ENCODE measurements at places on chromosomes 6 and 20. TPM values are rescaled to one million over a fixed set of nuclear protein-coding genes. Genes with fewer than 3 reads are reported as not detected.

MMP24 gene
- total RNA-seq: 1.3 TPM

PLCB4 gene
- 34.1 TPM for total RNA-seq

NKX2-4 gene
- not detected for total RNA-seq

SIRPD gene
- not detected for total RNA-seq

ATP9A gene
- 70.9 TPM for total RNA-seq

RBL1 gene
- total RNA-seq: 8.3 TPM

IMPG1 gene
- total RNA-seq: not detected

SLC22A16 gene
- not detected for total RNA-seq

TNF gene
- total RNA-seq: not detected

- DNase-seq: no peak
These were observed 447.4 kb upstream of the NRSN1 start for GRCh38 chr6:23678626-23679025.

GRCh38 chr6:15263780-15264374 is 18.0 kb downstream of the JARID2 start:
- no peak for DNase-seq

DNA sequence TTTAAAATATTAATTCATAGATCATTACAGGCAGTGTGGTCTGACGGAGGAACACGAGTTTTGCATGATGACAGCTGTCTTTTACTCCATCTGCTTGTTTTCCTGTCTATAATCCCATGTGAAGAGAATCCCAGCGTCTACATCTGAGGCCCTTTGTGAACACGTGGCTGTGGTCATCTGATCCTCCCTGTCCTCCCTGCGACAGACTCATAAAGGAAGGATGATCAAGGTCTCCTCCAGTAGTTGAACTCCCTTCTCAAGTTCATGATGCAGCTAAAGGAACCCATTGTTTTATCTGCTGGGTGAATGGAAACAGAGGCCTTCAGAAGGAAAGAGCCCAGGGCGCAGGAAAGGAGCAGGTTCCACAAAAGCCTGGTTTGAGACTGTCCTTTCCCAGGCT is 435.8 kb upstream of the JARID2 start:
- DNase-seq: no peak

DNA sequence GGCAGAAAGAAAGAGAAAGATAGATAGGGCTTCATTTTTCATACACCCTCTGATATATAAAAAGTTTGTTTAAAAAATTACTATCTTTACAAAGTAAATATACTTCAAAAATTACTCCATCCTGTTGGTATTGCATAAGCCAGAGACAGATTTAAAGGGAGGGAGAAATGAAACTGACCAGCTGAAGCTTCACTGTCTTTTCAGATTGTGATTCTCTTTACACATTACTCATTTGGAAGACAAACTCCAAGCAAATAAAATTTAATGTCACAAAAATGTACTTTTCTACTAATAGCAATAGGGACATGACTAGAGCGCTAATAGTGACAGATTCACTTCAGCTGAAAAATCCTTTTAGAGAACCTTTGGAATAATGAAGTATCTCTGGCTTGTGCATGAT is 38.6 kb upstream of the MARCKS start:
- DNase-seq: no peak

DNA sequence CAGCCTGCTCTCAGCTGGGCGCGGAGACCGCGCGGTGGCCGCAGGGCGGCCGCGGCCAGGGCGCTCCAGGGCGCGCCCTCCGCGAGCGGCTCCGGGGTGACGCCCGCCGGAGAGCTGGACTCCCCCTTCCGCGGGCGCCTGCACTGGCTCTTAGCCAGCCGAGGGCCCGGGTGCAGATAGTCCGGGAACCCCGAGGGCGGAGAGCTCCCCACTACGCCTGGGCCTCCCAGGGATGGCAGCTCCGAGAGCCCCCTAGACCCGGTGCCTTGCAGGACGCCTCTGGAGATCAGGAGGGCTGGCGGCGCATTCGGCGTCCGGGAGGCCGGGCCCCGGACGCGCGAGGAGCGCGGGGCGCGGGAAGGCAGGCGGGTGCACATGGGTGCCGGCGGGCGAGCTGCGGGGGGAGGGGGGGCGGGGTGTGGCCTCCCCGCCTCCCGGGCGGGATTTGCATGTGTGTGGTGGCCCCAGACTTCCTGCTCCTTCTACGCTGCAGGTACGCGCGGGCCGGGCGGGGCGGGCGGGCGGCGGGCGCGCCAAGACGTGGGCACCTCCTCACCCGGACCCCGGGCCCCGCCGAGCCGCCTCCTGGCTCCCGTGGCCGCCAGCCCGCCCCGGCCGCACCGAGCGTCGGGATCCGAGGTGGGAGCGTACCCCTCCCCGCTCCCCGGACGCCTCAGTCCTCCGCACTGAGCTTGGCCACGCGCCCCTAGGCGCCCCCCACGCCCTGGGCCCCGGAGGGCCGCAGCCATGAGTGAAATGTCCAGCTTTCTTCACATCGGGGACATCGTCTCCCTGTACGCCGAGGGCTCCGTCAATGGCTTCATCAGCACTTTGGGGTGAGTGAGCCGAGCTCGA is at the start of gene ITPR3:
Gene ITPR3 (plus strand): TSS at position 467 of the 855 bp plus-strand sequence. CDS start 281 bp downstream, at position 748.
- DNase-seq: no peak

DNA sequence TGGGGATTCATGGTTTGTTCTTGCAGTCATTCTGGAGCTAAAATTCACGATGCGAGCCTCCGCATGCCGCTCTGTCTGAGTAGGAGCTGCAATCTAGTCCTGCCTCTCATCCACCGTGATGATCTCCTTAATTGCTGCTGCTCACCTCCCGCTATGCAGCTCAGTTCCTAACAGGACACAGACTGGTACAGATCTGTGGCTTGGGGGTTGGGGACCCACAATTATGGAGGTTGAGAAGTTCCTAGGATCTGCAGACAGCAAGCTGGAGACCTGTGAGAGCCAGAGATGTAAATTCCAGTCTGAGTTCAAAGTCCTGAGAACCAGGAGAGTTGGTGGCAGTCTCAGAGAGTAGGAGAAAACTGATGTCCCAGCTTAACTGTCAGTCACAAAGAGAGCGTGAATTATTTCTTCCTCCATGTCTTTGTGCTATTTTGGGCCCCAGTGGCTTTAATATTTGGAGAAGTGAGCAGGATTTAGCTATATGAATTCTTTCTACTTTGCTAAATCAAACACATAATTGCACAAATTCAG is 378.7 kb upstream of the MAN1A1 start:
- no peak for DNase-seq

GRCh38 chr6:2935566-2936291 is 32.6 kb upstream of the SERPINB9 start:
- no peak for DNase-seq

- no peak for DNase-seq
These were observed 843 bp upstream of the HUS1B start for GRCh38 chr6:657743-658142.

DNA sequence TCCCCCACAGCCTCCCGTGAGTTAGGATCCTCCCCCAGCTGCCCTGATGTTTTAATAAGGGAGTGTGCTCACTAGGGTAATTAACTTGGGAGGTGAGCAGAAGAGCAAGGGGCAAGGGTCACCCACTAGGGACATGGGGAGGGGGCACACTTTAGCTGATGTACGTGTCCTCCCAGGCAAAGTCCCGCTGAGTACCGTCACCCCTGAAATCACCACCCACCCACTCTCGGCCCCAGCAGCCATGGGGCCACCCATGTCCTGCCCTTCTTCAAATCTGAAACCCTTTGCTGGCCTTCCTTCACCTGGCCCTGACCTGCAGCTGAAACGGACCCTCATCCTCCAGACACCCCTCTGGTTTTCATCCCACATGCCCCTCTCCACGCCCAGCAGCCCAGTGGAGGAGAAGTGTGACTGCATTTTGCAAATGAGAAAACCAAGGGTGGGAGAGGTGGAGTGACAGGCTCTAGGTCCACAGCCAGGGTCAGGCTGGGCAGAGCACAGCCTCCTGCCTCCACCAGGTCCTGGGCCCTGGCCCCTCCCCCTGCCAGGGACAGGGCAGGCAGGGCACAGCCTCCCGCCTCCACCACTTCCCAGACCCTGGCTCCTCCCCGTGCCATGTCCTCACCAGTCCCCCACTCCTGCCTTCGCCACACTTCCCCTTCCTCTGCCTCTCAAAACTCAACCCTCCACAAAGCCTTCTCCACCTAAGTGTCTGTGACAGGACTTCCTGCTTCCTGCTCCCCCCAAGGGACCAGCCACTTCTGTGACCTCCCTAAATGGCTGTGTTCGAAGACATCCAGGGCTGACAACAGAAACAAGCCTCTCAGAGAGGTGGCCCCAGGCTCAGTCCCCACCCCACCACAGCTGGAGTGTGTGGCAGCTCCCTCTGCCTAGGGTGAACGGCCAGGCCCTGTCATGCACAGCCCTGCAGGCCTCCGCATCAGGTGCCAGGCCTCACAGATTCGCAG is 15.1 kb downstream of the ACSS1 start:
- no peak for DNase-seq

GRCh38 chr6:105164418-105164817 is 15.4 kb downstream of the POPDC3 start:
- DNase-seq: no peak

GRCh38 chr20:23459461-23460150 is 6.9 kb upstream of the CST11 start:
- DNase-seq: no peak

- no peak for DNase-seq
These were observed 230.8 kb downstream of the EYA2 start for GRCh38 chr20:47125508-47125757.

DNA sequence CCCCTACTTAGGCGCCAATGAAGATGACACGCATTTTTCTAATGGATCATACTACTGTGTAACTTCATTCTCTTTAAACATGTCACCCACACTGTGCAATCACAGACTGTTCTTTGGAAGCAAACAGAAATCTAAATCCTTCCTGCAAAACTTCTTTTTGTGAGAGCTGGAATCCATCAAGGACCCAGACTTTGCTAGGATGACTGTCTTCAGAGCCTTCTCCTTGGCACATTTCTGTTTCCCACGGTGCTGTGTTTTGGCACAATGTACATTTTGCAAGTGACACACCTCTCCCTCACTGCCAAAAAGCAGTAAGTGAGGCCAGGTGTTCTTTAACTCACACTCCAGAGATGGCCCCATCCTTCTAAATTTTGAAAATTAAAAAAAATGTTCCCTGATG is 21.7 kb upstream of the TAGAP start:
- no peak for DNase-seq

DNA sequence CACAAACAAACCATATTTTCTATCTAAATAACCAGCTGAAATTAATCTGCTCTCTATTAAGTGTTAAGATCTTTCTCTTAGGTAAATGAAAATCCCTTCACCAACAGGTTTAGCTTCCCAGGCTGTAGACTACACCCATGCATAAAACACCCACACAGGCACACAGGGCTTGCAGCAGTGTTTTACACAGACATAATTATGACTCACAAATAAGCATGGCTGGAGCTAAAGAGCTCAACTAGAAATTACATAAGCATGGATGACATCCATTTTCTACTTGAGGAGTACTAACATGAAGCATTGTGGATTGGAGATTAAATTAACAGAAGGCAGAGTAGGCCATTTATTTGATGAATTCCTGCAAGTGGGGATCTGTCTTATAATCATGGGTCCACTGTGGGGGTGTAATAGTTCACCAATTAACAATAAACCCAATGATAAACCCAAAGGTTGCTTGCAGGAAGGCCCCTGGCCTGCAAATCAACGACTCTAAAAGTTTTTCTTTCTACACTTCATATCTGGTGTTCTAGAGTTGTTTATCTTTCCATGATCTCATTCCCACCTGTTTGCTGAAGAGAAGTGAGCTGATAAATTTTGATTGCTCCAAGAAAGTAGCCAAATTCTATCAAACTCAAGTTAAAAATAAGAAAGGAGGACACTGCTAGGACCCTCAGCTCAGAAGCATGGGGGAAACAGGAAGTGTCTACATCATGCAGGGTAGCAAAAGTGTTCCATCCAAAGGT is 33.8 kb upstream of the E2F3 start:
- DNase-seq: no peak

DNA sequence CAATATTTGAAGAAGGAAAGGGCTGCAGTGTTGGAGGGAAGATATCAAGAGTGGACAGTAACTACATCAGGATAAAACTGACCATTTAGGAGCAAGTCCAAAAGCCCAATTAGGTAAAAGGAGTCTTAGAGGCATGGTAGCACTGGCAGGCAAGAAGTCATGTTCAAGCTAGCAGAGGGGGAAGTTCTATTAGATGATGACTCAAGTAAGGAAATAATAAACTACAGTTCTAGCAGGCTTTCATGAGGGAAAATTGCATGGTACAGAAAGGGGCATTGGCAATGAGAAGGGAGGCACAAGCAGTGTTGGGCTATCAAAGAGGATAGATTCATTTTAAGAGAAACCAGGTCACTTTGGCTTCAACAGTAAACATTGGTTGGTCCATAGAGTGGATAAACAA is 156.1 kb upstream of the PTPRK start:
- DNase-seq: no peak

DNA sequence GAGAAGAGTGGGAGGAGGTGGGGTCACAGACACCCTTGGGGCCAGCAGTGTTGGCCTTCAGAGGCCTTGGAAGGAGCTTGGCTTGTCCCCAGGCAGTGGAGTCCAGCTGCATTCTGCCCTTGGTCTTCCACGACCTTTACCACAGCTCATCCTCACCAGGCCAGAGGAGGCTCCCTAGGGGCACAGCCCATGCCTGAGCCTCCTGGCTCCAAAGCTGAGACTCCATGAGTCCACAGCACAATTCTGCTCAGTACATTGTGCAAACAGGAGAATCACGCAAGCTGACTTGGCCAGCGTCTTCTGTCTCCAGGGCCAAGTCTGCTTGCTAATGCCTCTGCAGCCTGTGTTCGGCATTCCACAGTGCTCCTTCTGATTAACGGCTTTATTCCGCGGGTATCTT is 337.2 kb downstream of the SMOC2 start:
- DNase-seq: no peak

GRCh38 chr6:108837236-108837971 is 10.8 kb upstream of the ARMC2 start:
- no peak for DNase-seq

GRCh38 chr6:85484948-85485347 is 35.1 kb downstream of the NT5E start:
- no peak for DNase-seq

DNA sequence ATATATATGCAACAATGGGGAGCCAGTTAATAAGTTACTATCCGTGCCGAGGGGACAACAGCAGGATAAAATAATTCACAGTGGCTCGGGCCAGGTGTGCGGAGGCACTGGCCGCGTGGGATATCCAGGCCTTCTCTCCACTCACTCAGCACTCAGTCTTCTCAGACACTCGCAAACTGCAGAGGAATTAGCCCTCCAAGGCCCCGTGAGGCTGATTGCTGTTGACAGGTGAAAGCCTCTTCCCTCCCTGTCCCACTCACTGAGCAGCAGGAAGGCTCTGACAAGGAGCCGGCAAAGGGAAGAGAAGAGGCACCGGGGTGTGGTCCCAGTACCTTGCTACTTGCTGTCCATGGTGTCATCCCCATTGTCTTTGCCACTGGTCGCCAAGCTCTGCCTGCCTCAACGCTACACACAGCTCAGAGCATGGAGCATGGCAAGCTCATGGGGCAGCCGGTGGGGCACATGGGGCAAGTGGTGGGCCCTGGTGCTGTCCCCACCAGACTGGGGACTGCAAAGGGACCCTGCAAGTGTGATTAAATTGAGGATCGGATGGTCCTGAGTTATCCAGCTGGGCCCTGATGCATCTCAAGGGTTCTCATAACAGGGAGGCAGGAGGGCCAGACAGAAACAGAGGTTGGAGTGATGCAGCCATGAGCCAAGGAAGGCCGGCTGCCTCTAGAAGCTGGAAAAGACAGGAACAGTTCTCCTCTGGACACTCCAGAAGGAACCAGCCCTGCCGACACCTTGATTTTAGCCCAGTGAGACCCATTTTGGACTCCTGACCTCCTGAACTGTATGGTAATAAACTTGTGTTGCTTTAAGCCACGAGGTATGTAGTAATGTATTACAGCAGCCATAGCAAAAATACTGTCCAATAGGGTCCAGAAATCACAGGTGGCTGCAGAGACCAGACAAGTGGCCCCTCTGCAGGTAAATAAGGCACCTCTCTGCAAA is 119.7 kb downstream of the PSMB1 start:
- peak; percentile 90 for DNase-seq
